ENCODE measurements at places on chromosomes 12 and 14.

GRCh38 chr14:60573943-60574495, 65.1 kb downstream of the SIX6 start:
- no peak for DNase-seq

GRCh38 chr12:52515927-52516831, 4.0 kb downstream of the KRT5 start:
- DNase-seq = no peak

DNA sequence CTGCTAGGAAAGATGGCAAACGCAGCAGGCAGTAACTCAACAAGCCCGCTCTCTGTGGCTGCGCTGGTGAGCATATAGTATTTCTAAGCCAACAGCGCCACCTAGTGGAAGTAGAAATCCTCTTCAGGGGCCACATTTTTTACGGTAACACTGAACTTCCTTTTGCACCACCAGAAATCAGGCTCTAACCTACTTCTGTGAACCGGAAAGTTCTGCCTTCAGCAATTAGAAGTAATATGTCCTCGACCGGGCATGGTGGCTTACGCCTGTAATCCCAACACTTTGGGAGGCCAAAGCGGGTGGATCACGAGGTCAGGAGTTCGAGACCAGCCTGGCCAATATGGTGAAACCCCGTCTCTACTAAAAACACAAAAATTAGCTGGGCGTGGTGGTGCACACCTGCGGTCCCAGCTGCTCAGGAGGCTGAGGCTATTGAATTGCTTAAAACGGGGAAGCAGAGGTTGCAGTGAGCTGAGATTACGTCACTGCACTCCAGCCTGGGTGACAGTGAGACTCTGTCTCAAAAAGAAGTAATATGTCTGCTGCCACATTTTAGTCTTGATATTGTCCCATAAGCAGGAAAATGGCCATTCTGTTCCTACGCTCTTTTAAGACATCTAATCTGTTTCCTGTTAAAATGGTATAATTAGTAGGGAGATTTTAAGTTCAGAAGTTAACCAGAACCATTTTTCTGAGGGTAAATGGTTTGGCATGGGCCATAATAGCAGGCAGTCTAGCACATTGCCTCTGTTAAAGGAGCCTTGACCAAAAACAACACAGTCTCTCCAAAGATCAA, 26.8 kb downstream of the APOBEC1 start:
- DNase-seq = peak; percentile 69

DNA sequence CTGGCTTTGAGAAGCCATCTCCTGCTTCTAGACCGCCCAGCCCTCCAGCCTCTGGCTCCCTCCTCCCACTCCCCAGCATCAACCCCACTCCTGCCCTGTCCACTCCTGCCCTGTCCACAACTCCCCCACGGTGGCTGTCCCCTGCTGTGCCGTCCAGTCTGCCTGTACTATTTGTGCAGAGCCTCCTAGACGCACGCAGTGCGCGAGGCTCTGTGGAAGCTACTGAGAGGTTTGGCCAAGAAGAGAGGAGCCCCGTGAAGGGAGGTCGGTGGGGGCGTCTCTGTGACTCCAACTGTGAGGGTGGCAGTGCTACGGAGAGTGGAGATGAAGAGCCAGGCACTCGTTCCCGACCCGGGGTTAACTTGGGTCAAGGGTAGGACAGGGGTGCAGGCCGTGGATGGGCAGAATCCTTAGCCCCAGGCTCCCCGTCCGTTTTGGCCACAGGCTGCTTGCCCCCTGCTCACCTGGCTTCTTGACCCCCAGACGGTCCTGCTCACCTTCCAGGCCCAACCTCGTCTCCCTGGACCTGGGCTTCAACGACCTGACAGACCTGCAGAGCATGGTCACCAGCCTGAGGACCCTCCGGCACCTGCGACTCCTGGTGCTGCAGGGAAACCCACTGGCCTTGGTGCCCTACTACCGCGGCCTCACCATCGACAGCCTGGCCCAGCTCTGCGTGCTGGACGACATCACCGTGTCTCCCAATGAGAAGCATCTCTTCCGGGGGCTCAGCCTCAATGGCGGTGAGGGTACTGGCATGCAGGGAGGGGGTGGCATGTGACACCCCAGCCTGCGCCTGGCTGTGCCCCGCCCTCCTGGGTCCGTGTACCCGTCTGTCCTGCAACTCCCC, 6.9 kb downstream of the LRRC43 start:
- DNase-seq = no peak

DNA sequence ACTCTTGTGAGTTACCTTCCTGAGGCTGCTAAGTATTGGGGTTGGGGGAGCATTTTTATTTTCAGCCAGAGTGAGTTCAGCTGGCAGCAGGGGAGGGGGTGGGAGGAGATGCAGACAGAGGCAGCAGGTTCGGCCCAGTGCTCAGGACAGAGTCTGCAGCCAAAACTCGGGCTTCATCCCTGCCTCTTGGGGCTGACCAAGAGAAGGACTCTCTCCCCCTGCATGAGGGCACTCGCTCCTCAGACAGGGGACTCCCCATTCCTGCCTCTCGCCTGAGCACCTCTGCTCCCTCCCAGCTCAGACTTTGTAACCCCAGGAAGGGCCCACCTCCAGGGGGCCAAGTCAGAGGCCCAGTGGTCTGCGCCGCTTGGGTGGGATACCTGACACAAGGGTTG, 1.1 kb upstream of the AKT1 start:
- DNase-seq = no peak

- DNase-seq = no peak
Measured at GRCh38 chr12:63777340-63777739, 2.4 kb upstream of the RXYLT1 start.

GRCh38 chr12:45685680-45686079, 43.8 kb upstream of the ARID2 start:
- DNase-seq = no peak

DNA sequence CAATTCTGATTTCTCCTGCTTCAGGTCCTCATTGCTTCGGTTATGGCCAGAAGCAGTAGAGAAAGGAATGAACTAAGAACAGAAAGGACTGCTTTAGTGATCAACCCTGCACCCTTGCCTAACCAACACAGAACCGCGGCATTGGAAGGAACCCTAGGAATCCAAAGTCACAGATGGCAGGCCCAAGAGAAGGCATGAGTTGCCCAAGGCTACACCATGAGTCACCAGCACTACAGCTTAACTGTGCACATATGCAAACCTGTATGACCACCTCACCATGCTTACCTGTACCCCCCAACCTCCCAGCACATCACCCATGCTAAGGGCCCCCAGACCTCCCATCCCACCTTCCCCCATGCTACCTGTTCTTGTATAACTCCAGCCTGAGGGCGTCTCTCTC, 25.9 kb upstream of the BLTP3B start:
- DNase-seq = no peak

DNA sequence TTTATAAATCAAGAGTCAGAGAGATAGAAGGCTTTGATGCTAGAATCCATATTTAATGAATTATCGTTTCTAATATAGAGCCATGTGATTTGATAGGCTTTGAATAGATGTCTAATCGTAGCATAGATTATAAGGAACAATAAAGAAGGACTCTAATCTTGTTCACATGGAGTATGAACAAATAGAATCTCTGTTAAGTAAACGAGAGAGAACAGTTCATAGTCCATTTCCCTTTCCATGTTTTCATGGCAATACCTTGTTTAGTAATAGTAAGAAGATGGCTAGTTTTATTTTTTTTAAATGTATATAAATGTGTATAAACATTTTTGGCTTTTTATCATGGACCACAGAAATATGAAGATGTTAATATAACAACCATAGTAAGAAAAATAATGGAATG, 32.3 kb upstream of the RAD51AP1 start:
- DNase-seq = no peak

GRCh38 chr12:46627686-46628085, 198.1 kb downstream of the SLC38A4 start:
- DNase-seq = no peak

DNA sequence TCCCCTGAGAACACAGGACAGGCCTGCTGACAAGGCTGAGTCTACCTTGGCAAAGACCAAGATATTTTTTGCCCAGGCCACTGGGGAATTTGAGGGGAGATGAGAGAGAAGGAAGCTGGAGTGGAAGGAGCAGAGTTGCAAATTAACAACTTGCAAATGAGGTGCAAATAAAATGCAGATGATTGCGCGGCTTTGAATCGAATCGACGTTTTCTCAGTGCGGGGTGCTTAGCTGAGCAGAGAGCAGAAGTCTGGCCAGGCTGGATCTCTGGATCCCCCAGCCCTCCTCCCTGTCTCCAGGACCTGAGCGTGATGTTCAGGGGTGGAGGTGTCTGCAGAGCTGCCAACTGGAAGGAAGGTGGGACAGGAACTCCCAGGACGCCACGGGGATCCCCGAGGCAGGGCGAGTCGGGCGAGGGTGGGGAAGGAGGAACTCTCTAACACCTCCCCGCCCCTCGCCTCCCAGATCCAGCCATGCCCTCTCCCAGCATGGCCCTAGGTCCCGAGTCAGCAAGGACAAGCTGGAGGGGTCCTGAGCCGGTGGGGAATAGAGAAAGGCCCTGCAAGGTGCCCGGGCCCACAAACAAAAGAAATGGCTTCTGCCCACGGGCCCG, 527 bp upstream of the CARMIL3 start:
- no peak for DNase-seq

GRCh38 chr14:100132161-100132902, 27.1 kb downstream of the DEGS2 start:
- DNase-seq = no peak

- DNase-seq = no peak
Measured at GRCh38 chr14:56198438-56198837, 80.2 kb downstream of the PELI2 start.

DNA sequence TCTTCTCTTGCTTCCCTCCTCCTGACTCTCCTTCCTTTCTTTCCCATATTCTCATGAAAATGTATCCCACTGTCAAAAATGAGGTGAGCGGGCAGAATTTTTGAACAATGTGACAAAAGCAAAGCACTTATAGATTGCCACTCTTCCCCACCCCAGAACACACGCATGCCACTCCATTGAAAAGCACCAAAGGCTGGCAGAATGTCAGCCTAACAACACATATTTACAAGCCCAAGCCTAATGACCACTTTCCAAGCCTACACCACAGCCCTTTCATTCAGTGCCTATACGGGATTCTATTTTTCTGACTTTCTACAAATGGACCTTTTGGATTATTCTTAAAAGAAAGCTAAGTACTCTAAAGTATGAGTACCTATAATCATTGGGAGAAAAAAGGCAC, 62.9 kb upstream of the METAP2 start:
- no peak for DNase-seq

- DNase-seq = no peak
Measured at GRCh38 chr12:132837693-132838409, 9.2 kb upstream of the GOLGA3 start.

- peak; percentile 92 for DNase-seq
Measured at GRCh38 chr14:73758392-73759182, 44.4 kb upstream of the PNMA1 start.

DNA sequence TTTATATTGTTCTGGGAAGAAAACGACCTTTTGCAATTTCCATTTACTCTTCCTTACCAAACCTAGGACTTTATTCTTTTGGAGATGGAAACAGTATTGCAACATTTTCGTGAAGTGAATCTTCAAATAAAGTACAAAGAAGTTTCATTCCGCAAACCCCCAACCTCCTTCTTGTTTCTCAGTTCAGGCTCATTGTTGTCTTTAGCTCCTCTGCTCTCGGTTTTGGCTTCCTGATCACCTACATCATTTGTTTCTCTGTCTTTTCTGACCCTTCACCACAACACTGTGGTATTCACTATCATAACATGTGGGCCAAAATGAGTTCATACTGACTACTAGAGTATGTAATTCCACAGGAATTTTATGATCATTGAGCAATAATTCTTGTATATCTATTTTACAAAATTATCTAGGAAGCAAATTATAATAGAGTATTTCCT, 266.8 kb downstream of the ADAMTS20 start:
- no peak for DNase-seq

GRCh38 chr12:41795051-41795600, 349.5 kb downstream of the GXYLT1 start:
- no peak for DNase-seq
